Suppressor macrophage treated with lipopolysaccharide for 4 hours (primary cell): ENCODE measurements at places on chromosomes 6 and 20.

GRCh38 chr6:24931718-24932691 lies 3.8 kb downstream of the RIPOR2 start:
- peak; percentile 25 for DNase-seq

DNA sequence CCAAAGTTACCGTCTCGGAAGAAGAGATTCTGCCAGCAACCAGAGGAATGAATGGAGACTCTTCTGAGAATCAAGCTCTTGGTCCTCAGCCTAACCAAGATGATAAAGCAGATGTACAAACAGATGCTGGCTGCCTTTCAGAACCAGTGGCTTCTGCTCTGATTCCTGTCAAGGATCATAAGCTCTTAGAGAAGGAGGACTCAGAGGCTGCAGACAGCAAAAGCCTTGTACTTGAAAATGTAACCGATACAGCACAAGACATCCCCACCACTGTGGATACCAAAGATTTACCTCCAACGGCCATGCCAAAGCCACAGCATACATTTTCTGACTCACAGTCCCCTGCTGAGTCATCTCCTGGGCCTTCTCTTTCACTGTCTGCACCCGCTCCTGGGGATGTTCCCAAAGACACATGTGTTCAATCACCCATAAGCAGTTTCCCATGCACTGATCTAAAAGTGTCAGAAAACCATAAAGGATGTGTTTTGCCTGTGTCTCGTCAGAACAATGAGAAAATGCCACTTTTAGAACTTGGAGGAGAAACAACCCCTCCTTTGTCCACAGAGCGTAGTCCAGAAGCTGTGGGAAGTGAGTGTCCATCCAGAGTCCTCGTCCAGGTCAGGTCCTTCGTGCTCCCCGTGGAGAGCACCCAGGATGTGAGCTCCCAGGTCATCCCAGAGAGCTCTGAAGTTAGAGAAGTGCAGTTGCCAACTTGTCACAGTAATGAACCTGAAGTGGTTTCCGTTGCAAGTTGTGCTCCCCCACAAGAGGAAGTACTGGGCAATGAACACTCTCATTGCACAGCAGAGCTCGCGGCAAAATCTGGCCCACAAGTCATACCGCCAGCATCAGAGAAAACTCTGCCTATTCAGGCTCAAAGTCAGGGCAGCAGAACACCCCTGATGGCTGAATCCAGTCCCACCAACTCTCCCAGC lies 109.6 kb downstream of the RTN4IP1 start:
- peak; percentile 86 for DNase-seq

GRCh38 chr6:89281779-89282246 lies 33.3 kb downstream of the GABRR2 start:
- peak; percentile 67 for DNase-seq

GRCh38 chr6:8108759-8109539 lies 6.6 kb upstream of the EEF1E1 start:
- DNase-seq: no peak

DNA sequence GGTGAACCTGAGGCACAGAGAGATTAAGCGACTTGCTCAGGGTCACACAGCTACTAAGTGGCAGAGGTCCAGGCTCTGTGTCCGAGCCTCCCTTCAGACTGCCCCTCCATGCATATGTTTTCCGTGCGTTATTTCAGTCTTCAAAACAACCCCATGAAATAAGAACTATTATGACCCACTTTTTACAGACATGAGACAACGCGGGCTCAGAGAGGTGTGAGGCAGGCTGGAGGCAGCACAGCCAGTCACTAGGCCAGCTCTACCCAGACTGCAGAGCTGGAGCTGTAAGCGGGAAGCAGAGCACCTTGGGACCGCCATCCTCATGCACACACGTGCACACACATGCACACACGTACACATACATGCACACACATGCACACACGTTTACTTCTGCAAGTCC lies 62.3 kb downstream of the PSMG4 start:
- DNase-seq: no peak

DNA sequence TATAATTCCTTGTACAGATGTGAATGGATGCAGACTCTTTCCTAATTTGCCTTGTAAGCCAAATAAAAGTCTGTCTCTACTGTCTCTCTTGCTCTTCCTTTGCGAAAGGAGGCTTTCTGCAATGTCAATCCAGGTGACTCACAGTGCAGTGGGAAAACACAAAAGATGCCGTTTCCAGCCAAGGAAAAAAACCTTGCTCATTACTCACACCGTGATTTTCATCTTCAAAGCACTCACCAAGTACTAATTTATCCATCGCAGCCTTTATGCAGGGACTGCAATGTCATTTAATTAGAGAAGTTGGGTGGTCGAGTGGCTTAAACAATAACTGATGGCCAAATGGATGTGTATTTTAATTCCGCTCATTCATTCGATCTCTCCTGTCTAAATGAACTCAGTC lies 23.8 kb downstream of the SAYSD1 start:
- DNase-seq: no peak

- DNase-seq: peak; percentile 47
These were observed 26.0 kb upstream of the CCND3 start for GRCh38 chr6:41967312-41968287.

GRCh38 chr6:104509355-104509754 lies 350.4 kb downstream of the HACE1 start:
- DNase-seq: no peak

DNA sequence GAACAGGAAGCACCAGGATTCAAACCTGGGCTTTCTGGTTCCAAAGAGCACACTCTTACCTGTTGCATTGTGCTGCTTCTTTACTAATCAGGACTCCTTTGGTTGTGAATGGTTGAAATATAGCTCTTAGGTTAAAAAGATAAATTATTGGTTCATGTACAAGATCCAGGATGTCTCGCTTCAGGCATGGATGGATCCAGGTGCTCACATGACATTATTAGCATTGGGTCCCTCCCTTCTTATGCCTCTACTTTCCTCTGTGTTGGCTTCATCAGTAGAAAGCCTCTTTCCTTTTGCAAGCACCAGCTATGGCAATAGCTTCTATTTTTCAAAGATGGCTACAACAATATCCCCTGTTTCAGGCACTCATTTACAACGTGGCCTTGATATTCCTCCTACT lies 217.7 kb upstream of the SULF2 start:
- no peak for DNase-seq

DNA sequence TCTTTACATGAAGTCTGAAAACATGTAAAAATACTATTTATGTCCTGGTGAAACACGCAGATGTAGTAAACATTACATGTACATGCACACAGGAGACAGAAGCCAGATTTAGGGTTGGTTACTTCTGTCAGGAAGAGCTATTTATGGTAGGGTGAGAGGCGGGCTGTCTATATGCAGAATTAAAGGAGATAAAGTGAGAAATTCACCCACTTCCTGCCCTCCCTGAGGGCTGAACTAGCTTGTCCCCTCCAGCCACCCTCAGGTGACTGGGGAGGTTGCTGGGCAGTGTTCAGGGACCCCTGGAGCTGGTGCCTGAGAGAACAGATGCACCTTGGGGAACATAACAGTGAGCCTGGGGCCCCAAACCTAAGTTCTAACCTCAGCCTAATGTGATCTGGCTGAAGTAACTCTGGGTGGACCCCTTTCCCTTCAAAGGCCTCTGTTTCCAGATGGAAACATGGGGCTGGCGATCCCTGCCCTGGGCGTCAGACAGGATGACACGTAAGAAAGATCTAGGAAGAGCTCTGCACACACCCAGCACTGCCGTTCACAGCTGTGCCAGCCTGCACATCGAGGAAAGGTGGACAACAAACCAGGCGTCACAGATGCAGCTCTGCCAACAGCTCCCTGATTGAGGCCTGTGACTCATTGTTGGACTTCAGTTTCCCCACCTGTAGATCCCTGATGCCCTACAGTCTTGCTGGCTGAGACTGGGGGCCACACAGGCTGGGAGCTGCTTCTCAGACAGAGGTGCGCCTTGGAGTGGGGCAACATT lies 1.3 kb downstream of the PI16 start:
- DNase-seq: no peak

DNA sequence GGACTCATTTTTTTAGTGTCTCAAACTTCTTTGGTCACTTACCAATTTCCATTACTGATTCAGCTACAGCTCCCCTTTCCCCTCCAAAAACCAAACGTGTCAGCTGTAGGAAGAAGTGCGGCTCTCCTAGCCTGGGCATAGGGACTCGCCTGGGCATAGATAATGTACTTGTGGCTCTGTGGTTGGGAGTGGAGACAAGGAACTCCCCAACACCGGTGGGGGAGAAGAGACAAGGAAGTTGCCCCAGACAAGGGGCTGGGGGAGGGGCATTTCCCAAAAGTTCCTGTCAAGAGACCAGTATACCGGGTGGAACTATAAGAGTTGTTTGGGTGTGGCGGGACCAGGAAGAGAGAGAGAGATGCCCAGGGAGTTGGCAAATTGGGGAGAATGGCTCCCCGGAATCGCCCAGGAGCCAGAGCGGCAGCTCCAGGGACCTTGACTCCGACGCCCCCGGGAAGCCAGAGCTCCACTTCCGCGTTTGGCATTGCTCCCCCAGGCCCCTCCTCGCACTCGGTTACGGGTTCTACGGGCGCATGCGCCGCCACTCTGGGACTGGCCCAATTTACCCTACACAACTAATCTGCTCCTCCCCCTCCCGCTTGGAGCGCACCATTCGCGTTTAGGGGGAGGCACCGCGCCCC lies 871 bp upstream of the ZFAND3 start:
- DNase-seq: peak; percentile 99

DNA sequence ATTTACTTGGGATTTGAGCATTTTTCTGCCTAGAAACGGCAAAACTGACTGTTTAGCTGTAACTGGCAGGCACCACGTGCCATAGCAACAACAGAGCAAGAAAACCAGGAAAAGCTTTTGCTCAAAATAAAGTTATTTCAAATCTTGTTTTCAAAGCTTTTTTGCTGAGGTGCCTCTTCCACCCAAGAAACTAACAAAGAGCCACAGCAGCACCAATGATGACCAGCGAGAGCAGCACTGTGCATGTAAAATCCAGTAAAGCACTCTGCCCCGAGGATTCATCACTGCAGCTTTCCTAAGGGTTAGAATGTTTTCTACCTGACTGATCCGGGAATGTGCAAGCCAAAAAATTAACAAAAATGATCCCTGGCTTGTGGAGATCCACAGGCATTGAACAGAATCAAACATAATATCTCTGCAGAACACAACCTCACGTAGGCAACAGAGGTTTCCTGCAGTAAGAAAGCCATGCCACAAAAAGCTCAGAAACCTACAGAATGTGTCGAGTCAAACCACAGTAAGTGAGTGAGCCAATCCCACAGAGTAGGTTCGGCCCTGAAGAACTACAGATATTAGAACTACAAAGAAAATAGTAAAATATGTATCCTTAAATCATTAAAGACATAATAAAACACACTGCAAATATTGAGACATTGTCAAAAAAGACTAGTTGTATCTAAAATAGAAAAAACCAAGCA lies 7.4 kb upstream of the ULBP3 start:
- no peak for DNase-seq

- no peak for DNase-seq
These were observed 4.0 kb upstream of the ACSS1 start for GRCh38 chr20:25061821-25062530.

- DNase-seq: no peak
These were observed 30.8 kb downstream of the SLC2A10 start for GRCh38 chr20:46740214-46740609.

- DNase-seq: no peak
These were observed 14.0 kb upstream of the LRRN4 start for GRCh38 chr20:6067763-6068318.

DNA sequence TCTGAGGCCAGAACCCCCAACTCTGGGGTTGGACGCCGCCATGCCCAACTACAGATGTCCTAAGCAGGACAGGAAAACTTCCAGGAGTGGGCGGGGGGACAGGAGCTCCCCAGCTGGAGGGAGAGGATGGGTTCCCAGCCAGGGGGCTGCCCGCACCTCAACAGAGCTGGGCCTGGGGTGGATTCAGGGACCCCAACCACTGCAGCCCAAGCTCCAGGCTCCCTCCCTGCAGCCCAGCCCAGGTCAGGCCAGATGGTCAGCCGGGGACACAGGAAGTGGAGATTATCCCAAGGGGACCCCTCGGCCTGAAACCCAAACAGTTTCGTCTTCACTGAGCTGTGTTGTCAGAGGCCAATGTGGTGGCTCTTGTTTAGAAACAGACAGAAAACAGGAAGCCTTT lies 9.4 kb downstream of the LAMA5 start:
- no peak for DNase-seq

- DNase-seq: no peak
These were observed 630 bp downstream of the LIME1 start for GRCh38 chr20:63736893-63737694.

DNA sequence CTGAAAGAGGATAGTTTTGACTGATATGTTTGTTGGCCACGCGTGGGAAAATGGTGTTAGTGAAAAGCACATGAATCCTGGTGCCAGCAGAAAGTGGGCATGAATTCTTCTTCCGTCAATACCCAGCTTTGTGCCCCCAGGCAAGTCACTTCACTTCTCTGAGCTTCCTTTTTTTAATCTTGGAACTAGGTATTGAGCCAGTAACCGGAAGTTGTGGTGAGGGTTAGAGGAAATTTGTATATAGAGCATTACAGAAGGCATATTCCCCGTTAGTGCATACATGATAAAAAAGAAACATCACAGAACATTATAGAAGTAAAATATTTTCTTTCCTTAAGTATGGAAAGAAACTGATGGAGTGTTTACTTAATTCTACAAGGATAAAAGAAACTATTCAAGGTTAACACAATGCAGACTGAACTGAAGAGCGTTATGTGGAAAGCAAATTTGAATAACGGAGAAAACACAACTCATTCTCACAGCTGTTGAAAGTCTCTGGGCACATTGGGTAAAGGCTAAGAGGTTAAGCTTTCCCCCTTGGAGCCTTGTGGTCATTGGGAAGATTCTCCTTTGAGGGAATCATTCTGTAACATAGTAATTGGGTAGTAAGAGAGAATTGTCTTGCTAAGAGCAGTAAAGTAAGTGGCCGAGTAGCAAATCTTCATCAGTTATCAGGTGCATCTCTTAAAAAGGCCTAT lies 223.1 kb downstream of the BCAS1 start:
- peak; percentile 75 for DNase-seq

GRCh38 chr6:130000526-130001421 lies 17.6 kb upstream of the L3MBTL3 start:
- no peak for DNase-seq

DNA sequence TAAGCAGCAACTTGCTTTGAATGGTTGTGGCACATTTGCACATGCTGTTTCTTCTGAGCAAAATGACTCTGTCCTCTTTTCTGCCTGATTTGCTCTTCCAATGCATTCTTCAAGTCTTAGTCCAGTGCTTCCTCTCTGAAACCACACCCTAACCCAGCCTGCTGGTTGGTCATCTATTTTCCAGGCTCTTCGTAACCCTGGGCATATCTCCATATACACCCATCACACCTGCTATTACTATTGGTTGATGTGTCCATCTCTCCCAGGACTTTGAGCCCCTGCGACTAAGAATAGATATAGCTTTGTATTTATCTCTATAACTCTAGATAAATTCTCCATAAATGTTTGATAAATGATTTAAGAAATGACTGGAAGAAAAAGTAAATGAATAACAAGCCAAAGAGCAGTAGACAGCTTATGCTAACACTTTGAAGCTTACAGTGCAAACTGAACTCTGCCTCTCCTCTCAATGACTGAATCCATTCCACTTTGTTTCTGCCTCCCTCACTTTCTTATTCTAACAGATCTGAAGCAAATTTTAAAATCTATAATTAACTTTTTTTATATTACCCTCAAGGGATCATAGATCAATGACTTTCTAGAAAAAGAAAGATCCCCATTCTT lies 59.7 kb upstream of the NT5E start:
- DNase-seq: no peak

GRCh38 chr20:45918182-45918737 lies 6.3 kb upstream of the PLTP start:
- peak; percentile 30 for DNase-seq
